AG10803 (cell line): ENCODE measurements at places on chromosomes 2 and 18.
A peak's percentile ranks its signal among the peaks of the same experiment; 100 is the strongest.

GRCh38 chr2:240998706-240998994 lies 232 bp downstream of the SNED1 start:
- no peak for DNase-seq

DNA sequence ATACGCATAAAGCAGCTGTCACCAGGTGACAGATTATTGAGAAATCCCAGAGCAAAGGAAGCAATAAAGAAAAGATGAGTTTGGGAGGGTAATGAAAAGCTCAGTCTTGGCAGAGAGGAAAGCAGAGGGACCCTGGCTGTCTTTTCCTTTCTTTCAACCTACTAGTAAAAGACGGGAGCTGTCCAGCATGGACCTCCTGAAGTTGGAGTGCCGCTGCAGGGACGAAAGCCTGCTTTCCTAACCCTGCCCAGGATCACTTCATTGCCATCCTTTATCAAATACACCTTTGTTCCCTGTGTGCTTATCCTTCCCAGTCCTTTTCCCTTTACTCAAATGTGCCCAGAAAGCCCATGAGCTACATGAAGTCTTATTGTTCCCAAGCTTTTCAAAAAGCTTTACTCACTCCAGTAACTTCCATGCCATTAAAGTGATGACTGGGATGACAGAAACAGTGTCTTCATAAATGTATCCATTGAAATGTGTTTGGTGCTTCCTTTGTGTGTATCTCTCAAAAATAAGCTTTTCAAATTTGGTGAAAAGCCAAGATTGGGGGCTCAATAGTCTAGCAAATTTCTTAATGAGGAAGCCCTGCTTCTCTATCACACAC lies 3.7 kb upstream of the SPR start:
- DNase-seq: peak; percentile 28

DNA sequence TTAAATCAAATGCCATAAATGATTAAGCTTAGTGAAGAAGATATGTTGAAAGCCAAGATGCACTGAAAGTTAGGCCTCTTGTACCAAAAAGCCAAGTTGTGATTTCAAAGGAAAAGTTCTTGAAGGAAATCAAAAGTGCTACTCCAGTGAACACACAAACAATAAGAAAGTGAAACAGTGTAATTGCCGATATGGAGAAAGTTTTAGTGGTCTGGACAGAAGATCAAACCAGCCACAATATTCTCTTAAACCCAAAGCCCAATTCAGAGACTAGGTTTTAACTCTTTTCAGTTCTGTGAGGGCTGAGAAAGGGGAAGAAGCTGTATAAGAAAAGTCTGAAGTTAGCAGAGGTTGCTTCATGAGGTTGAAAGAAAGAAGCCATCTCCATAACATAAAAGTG lies 101.8 kb upstream of the RPE start:
- DNase-seq: no peak

GRCh38 chr2:208488686-208489564 lies 82.3 kb downstream of the PTH2R start:
- no peak for DNase-seq

DNA sequence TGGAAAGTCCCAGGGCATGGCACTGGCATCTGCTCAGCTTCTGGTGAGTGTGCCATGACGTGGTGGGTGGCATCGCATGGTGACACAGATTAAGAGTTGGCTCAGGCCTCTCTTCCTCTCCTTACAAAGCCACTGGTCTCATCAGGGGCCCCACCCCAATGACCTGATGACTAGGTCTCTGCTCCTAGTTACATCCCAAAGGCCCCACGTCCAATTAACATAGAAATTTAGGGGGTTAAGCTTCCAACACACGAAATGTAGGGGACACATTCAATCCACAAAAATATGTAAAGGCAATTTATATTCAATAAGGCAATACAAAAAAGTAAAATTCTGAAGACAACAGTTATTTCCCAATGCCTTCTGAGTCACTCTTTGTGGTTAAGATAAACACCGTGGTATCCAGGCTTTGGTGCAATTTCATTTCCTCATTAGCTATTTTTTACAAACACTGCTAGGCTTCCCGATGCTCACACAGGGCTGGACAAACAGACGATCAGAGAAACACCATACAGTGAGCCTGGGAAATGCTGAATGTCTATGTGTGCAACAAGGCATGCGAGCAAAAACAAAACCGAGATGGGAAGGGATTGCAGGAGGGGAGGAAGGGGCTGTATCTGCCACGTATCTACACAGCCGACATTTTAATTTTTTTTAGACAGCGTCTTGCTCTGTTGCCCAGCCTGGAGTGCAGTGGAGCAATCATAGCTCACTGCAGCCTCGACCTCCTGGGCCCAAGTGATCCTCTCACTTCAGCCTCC lies 67.2 kb downstream of the MBP start:
- DNase-seq: peak; percentile 92

GRCh38 chr2:12720754-12721378 lies 4.1 kb downstream of the TRIB2 start:
- no peak for DNase-seq

DNA sequence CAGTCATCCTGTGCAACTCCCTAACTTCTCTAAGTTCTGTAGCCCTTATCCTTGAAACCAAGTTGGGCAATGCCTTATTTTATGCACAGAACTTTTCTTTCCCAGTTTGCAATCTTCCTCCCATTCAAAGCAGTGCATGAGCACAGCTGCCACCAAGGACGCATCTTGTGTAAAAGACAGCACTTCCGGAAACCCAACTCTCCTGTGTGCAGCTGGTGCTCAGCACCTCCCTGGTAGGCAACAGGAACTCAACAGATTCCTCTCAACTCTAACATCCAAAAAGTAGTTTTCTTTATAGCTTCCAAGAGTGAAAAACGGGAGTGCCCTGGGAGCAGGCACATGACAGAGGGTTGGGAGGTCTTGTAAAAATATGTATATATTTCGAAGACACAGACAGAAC lies 2.2 kb downstream of the TMEM18 start:
- DNase-seq: no peak

GRCh38 chr2:106095478-106096298 lies 98.4 kb downstream of the UXS1 start:
- DNase-seq: no peak

DNA sequence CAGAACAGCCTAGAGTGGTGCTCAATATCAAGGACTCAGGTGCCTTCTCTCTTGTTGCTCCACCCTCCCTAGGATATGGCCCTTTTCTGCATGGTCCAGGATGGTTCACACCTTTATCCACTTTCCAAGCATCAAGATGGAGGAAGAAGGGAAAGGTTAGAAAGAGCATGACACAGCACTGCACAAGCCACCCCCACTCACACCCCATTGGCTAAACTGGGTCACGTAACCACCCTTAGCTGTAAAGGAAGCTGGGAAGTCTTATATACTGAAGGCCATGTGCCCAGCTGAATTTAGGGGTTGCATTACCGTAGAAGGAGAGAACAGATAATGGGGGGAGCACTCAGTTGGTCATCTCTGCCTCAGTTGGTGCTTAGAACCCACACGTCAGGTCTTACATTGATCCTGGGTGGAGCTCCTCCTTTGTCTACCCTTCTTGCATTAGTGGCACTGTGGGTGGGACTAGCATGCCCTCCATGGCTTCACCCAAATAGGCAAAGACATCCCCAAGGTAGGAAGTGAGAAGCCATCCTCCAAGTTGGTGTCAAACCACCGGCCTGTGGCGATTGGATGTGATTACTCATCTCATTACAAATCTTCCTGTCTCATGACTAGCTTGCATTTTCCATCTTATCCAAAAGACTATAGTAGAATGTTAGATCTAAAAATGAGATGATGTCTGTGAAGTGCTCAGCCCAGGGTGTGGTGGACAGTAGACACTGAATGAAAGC lies 248.5 kb downstream of the HAUS1 start:
- no peak for DNase-seq

GRCh38 chr2:20213651-20214565 lies 11.0 kb downstream of the SDC1 start:
- DNase-seq: no peak

DNA sequence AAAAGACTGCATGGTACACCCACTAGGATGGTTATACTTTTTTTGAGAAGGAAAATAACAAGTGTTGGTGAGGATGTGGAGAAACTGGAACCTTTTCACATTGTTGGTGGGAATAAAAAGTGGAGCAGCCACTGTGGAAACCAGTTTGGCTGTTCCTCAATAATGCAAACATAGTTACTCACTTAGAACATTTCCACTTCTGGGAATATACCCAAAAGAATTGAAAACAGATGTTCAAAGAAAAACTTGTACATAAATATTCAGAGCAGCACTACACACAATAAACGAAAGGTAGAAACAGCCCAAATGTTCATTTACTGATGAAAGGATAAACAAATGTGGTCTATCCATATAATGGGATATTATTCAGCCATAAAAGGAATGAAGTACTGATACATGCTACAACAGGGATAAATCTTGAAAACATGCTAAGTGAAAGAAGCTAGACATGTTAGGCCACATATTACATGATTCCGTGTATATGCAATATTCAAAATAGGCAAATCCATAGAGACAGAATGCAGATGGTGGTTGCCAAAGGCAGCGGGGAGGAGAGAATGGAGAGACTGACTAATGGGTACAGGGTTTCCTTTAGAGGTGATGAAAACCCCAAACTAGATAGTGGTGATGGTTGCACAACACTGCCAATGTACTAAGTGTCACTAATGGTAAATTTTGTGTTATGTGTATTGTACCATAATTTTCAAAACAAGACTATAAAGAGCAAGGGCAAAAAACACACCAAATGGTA lies 20.9 kb upstream of the LMAN1 start:
- DNase-seq: peak; percentile 70

DNA sequence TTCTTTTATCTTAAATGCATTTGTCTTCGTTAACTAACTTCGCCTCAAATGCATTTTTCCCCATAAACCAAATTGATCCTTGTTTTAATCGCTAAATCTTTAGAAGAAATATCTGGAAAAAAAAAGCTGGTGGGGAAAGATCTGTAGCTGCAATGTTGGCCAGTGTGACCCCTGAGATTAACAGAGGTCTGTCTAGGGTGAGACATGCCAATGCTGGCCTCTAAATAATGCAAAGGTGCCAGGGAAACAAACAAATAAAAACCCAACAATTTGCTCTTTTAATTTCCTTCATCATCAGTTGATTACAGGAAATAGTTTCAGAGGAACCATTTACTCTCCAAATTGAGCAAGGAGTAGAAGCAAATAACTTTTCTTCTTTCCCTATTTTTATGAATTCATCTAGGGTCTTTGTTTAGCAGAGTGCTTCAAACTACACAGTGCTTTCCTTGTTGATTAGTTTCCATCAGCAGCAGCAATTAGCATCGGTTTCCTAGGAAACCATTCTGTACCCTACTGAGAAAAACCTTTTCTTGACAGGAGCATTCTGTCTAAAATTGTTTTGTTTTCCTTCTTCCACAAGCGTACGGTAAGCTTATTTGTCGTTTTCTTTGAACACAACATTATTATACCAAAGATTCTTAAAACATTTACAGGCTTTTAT lies 100.5 kb upstream of the UNC80 start:
- DNase-seq: no peak

DNA sequence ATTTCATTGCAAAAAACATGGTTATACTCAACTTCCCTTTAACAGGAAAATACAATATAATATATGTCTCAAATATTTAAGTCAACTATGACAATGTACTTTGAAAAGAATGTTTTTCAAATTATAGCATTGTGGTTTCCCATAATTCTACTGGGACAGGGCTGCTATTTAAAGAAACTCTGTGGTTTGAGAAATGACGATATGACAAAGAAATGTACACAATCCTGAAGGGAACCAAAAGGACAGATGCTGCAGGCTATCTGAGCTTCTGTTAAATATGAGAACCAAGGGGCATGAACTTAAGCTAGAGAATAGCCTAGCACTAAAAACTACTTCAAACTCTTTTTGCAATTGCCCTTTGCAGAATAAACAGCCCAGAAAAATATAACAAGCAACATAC lies 415.9 kb downstream of the GRB14 start:
- DNase-seq: peak; percentile 73

GRCh38 chr2:190340369-190340768 lies 3.0 kb upstream of the INPP1 start:
- DNase-seq: peak; percentile 9

DNA sequence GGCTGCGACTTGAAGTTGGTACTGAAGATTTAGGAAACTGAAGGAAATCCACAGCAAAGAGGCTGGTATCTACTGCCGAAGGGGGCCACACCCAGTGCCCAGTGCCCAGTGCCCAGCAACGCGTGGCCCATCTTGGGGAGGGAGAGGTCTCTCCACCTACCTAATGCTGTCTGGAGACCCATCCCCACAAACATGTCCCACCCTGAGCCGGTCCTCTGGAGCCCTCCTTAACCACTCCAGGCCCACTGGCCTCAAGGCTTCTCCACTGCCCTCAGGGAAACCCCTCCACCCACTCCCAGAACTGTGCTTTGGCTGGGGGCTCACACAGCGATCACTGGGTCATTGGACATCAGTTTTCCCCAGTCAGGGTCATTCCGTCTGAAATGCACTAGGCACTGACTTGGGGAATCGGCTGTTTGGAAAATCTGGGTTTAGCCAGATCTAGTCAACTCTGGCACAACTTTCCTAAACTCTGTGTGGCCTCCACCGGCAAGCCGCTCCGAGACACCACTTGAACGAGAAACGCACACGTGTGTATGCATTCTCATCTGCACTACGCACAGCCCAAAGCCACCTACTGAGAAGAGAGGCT lies 20.1 kb downstream of the GPR55 start:
- no peak for DNase-seq

- peak; percentile 25 for DNase-seq
These were observed 75.8 kb downstream of the DYNC1I2 start for GRCh38 chr2:171762879-171763573.

GRCh38 chr18:402129-402528 lies 98.4 kb downstream of the COLEC12 start:
- DNase-seq: no peak

DNA sequence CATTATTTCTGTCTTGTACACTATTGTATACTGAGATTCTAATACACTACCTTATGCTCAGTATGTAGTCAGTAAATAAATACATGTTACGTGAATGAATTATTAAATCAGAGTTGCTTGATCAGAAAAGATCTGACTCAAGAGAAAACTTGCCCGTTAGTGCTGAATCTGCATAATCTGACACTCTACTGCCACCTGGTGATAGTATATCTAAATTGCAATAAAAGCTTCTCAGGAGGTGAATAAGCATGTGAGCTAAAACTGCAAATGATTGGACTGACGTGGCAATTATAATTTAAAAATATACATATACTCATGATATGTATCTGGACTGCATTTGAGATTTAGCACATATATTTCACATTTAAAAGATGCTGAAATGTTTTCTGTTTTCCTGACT lies 70.4 kb downstream of the KIAA1328 start:
- DNase-seq: no peak
